Left ventricle myocardium superior (tissue), 1 donor: ENCODE measurements at places on chromosomes 12 and 14. TPM values are rescaled to one million over a fixed set of nuclear protein-coding genes. Genes with fewer than 3 reads are reported as not detected.

Gene FITM1
- total RNA-seq = 140 TPM

Gene ADAM20
- total RNA-seq = 0.57 TPM

GRCh38 chr12:109928058-109928656 is 28.1 kb downstream of the TCHP start:
- no peak for DNase-seq

GRCh38 chr12:132773077-132773955 is 11.7 kb upstream of the ANKLE2 start:
- DNase-seq = no peak

Gene GPRC5D
- total RNA-seq = not detected

DNA sequence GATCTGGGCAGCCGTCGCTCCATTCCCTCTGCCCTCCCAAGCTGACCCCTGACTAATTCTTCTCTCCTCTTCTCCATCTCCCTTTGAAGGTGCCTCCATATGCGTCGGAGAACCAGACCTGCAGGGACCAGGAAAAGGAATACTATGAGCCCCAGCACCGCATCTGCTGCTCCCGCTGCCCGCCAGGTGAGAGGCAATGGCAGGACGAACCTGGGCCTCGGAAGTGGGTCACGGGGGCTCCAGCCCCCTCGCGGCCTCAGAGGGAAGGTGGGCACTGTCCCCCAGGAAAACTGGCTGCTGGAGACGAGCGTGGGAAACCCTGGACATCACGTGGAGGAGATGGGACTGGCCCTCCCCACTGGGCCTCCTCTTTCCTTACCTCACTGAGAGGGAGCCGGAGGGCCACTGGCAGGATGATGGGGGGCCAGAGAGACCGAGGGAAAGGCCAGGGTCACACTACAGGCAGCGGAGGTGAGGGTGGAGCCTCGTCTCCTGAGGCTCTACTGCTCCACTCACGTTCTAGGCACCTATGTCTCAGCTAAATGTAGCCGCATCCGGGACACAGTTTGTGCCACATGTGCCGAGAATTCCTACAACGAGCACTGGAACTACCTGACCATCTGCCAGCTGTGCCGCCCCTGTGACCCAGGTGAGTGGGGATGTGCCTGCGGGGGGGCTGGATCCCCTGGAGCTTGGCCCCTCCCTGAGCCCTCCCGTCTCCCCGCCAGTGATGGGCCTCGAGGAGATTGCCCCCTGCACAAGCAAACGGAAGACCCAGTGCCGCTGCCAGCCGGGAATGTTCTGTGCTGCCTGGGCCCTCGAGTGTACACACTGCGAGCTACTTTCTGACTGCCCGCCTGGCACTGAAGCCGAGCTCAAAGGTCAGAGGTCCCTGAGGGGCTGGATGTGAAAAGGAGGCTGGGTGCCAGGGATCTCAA is 806 bp downstream of the LTBR start:
- peak; percentile 41 for DNase-seq

Gene DNAJC22
- 0.10 TPM for total RNA-seq

GRCh38 chr12:83763425-83763824 is 1076.7 kb downstream of the TMTC2 start:
- no peak for DNase-seq

DNA sequence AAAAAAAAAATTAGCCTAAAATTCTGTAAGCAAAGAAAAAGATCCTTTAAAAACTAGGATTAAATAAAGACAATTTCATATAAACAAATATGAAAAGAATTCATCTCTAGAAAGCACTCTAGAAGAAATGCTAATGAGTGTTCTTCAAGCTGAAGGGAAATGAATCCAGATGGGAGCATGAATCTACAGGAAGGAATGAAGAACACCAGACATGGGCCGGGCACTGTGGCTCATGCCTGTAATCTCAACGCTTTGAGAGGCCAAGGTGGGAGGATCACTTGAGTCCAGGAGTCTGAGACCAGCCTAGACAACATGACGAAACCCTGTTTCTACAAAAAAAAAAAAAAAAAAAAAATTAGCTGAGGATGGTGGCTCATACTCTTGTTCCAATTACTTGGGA is 297.2 kb downstream of the FBXL14 start:
- DNase-seq = no peak
